Heart left ventricle (tissue), 16 donors: ENCODE measurements at places on chromosomes 2 and 18.

GRCh38 chr2:71667256-71668182 lies 214.2 kb downstream of the DYSF start:
- DNase-seq: no peak

GRCh38 chr2:187614756-187615155 lies 60.5 kb upstream of the TFPI start:
- DNase-seq: no peak

- DNase-seq: no peak
Measured at GRCh38 chr2:58939388-58939787, 698.3 kb upstream of the FANCL start.

DNA sequence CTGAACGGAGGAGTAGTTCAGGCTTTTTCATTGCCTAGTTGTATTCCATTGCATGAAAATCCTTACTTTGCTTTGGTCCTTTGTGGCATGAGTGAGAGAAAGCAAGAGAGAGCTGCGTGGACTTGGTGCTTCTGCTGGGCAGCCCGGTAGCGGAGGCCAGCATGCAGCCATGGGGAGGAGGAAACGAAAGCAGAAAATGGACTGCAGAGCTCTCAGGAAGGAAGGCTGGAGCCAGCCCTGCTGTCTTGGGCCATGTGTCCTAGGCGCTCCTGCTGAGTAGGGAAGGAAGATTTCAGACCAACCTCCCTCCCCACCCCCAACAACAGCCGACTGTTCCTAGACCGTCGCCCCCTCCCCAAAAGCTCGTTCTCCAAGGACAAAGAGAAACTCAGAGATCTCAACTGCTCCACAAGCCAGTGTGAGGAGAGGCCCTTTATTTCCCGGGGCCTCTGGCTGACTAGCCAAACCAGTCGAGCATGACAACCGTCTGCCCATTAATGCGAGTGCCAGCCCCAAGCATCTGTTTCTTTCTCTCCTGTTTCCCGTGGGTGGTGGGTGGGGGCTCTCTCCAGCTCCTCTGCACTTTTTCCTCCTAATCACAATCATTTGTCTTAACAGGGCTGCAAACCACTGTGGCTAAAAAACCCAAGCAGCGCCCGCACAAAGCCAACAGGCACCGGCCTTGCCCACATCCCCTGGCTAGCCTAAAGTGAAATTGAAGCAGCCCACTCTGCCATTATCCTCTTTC lies 66.8 kb upstream of the FZD7 start:
- DNase-seq: no peak

DNA sequence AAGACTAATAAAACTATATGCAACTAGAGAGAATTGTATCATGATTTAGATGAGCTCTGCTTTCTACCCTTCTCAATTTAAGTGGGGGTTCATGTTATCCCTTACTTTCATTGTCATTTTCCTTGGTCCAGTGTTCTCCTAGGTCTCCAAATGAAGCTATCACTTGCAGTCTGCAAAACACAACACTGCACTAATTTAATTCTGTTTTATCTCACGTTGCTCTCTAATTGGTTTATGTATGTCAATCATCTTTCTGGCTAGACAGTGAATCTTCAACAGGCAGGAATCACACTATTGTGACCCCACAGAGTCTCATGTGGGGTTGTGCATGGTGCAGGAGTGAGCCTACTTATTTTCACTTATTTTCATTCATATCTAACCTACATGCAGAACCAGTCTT lies 348.3 kb upstream of the SYT4 start:
- no peak for DNase-seq

DNA sequence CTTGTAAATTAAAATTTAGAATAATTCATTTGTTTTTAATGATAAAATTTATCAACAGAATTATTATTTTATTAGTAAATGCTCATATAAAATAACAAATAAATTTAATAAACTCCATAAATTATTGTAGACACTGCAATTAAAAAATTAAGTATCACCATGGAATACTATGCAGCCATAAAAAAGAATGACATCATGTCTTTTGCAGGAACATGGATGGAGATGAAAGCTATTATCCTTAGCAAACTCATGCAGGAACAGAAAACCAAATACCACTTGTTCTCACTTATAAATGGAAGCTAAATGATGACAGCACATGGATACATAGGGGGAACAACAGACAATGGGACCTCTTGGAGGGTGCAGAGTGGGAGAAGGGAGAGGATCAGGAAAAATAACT lies 29.7 kb upstream of the DSG3 start:
- DNase-seq: no peak
